Right cardiac atrium (tissue), 5 donors: ENCODE measurements at places on chromosomes 6 and 20. TPM values are rescaled to one million over a fixed set of nuclear protein-coding genes. Genes with fewer than 3 reads are reported as not detected.

The LCA5 gene
- 3.6 TPM for total RNA-seq

The CLIC5 gene
- 125 TPM for total RNA-seq

The TTLL9 gene
- not detected for total RNA-seq

The ADGRG6 gene
- total RNA-seq: 23.9 TPM

GRCh38 chr20:5189917-5190316 is 63.1 kb downstream of the CDS2 start:
- DNase-seq: no peak

DNA sequence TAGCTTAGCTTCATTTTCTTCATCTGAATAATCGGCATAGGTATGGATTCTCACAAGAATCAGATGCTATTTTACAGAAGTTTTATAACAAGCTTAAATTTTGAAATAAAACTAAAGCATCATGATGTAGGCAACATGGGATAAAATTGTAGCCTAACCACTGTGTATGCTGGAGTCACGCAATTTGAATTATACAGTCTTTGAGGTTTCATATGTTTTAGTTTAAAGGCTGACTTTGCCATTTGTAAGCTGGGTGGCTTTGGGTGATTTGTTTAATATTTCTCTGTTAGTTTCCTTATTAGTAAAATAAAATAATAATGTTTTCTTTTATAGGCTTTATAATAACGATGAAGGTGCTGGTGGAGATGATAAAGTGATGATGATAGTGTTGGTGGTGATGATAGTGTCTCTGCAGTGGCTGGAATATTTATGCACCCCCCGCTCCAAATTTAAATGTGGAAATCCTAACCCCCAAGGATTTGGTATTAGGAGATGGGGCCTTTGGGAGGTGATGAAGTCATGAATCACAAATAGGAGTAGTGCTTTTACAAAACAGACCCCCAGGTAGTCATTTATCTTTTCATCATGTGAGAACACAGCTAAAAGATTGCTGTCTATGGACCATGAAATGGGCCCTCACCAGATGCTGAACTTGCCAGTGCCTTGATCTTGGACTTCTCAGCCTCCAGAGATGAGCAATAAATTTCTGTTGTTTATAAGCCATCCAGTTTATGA is 42.0 kb downstream of the DOK5 start:
- DNase-seq: no peak

DNA sequence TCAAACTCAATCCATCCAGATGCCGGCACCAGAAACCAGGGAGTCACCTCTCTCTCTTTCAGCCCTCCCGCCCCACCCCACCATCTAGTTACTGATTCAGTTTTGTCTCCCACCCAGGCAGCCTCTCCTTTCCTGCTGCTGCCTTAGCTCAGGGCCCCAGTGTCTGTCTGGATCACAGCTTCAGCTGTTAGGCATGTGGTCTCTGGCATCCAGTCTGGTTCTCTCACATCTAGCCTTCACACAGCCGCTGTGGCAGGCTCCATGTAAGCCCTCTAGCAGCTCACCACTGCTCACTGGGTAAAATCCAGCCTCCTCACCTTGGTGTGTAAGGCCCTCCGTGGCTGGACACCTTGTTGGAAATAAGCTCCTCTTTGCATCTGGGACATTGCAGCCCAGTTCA is 21.3 kb downstream of the AARS2 start:
- DNase-seq: no peak

DNA sequence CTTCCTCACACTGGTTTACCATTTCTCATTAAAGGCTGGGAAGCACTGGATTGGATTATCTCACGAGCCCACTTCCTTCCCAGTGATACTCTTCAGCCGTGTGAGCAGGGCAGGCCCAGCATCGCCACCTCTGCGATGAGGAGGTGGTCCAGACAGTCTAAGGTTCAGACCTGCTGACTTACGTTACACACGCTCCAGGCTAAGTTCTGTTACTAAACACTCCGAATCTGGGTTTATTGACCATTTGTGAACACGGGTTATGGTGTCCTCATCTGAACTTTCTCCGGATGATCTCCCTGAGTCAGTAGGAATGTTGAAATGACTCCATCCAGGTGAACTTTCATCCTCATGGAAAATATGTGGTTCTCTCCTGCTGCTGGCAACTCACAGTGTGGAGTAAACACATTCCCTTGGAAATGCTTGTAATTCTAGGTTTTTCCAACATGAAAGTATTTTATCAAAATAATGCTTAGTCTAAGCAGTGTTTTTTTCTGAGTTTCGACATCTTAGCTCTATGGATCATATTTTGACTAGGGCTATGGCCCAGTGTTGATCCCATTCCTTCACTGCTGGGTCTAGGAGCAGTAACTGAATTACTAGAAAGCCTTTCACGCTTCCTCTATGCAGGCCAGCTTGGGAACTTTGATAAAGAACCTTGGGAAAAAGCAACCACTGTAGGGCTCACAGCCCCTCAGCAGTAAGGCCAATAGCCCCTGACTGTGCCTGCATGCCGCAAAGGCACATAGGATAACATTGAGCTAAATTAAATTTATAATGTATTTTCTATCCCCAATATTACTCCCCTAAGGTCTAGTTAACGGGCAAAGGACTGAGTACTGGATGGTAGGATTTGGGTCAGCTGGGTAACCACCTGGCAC is 37.7 kb upstream of the PXDC1 start:
- DNase-seq: no peak

- DNase-seq: no peak
These were observed 48.2 kb upstream of the MLN start for GRCh38 chr6:33851959-33852358.

DNA sequence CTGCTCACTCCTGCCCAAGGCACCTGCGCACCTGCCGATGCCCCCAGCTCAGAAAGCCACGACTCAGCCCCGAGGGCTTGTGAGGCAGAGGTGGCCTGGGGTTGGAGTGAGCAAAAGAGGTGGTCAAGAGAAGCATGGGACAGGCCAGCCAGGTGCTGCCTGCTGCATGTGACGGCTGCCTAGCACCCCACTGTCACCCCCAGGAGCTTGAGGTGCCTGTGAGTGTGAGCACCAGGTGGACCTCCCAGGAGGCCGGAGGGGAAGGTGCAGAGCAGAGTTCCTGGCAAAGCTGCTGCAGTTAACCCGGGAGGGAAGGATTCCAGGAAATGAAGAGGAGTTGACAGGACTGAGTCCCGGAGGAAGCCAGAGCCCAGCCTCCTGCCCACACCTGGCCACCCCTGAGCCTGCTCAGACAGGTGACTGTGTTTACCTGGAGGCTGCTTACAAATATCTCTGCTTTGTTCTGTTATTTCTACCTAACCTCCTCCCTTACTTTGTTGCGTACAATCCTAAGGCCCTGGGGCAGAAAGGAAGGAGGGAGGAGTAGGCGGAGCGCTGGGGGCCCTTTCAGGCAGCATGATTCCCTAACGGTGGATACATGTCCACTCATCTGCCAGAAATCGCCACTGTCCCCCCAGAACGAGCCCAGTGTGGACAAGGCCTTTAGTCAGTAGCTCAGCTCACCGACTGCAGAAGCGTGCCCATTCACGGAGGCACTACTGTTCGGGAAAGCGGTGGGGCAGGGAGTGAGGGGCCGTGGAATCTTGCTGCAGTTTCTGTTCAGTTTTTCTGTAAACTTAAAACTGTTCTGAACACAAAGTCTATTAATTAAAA is 87.5 kb upstream of the MPC1 start:
- no peak for DNase-seq

DNA sequence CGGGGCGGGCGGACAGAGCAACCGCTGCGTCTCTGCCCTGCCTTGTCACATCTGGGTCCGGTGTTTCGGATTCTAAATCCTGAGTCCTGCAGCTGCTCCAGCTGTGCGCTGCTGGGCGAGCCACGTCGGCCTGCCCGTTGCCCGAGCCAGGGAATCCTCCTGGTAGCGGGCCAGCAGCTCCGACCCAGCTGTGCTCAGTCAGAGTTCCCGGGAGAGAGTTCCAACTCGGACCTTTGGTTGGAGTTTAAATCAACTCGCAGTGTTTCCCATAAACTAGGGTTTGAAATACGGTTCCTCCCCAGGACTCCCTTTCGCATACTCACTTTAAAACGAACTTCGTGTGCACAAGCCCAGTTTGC is 315 bp upstream of the PDE10A start:
- peak; percentile 82 for DNase-seq

- DNase-seq: no peak
These were observed 32.4 kb downstream of the SLC2A12 start for GRCh38 chr6:134020071-134020470.

DNA sequence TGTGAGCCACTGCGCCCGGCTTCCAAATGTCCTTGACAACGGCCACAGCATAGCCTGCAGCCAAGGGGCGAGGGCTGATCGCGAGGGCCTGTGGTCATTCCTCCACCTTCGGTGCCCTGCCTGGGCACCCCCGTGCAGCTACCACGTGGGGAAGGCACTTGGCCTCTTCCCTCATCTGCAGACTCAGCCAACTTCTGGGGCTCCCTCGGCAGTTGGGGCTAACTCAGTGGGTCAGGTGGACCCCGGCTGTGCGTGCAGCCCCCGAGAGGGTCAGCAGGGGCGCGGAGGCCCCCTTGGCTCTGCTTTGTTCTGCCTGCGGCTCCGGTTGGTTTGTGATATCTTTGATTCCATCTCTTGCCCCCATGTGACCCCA is 52.9 kb upstream of the BHLHE23 start:
- no peak for DNase-seq

DNA sequence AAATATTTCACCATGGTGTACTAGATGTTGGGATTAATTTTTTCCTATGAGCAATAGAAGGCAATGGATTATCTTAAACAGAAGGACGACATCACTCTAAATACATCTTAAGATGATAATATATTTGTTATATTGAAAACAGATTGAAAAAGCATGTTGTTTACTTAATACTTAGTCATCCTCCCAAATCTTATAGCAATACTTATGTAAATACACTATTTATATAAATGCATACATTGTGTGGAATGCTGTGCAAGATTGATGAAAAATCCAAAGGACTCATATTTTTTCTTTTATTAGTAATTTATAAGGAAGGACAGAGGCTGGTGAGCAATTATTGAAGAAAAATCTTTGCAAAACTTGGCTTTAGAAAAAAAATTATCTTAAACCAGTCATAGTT is 593.5 kb downstream of the MMUT start:
- no peak for DNase-seq

- DNase-seq: no peak
These were observed 492.5 kb upstream of the FLRT3 start for GRCh38 chr20:14829906-14830305.
